Kidney tubule cell (primary cell): ENCODE measurements at places on chromosomes 16 and 17.

DNA sequence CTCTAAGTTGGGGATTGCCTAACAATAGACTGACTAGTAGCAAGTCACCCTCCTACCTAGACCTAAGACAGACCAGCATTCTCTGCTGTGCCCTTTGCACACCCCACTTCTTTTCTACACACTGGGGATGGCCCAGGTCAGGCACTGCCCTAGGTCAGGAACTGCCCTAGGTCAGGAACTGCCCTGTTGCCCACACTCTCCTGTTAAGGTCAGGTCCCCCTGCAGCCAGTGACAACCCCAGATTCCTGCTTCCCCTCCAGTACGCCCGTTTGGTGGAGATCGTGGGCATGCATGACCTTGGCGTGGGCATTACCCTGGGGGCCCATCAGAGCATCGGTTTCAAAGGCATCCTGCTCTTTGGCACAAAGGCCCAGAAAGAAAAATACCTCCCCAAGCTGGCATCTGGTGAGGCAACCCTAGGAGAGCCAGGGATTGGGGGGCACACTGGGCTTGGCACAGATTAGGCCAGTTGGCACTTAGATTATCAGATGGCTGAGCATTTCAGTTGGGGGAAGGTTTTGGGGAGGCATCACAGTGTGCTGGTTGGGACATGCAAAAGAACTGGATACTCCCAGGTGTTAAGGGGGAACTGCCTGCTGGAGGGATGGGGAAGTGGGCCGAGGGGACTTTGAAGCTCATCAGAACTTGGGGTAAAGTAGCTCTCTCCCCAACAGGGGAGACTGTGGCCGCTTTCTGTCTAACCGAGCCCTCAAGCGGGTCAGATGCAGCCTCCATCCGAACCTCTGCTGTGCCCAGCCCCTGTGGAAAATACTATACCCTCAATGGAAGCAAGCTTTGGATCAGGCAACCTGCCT lies 1.7 kb downstream of the ACADVL start:
- no peak for DNase-seq

- DNase-seq, result no peak
Observed at GRCh38 chr16:67112591-67113399, 3.1 kb downstream of the PHAF1 start.

GRCh38 chr17:74639704-74640151 lies 16.2 kb upstream of the CD300E start:
- no peak for DNase-seq

DNA sequence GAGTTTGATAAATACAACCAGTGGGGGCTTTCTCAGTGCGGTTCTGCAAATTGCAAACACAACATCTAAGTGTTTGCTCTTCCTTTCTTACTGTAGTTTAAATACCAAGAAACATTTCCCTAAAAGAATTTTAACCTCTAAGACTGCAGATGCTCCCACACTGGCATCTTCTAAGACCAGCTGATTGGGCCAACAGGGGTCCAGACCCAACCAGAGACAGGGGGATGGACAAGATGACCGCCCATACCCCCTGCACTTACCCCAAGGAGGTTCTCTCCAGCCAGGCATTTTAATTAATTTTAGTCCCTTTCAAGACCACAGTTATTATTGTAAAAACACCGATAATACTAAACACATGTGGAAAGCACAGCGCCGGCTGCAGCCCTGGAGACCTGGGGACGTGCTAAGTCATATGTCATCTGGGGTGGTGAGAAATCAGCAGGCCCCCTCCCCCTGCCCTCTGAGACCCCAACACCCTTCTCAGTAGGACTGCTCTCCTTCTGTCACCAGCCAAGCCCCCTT lies 242.3 kb downstream of the SOX9 start:
- DNase-seq, result no peak

DNA sequence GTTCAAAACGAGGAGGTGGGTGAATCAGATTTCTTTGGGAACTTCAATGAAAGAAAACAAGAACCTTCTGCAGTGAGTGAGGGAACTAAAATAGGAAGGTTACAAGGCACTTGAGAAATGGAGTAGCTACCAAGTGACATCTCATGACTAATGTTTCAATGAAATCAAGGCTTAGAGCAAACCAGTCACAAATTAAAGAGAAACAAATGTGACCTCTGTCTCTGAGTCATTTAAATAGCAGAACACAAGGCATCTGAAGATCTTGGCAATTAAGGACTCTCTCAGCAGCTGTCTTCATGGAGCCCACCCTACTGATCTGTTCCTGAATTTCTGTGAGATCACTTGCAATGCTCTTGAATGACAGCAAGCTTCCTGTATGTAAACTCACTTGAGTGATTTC lies 109.5 kb downstream of the CDH11 start:
- no peak for DNase-seq

DNA sequence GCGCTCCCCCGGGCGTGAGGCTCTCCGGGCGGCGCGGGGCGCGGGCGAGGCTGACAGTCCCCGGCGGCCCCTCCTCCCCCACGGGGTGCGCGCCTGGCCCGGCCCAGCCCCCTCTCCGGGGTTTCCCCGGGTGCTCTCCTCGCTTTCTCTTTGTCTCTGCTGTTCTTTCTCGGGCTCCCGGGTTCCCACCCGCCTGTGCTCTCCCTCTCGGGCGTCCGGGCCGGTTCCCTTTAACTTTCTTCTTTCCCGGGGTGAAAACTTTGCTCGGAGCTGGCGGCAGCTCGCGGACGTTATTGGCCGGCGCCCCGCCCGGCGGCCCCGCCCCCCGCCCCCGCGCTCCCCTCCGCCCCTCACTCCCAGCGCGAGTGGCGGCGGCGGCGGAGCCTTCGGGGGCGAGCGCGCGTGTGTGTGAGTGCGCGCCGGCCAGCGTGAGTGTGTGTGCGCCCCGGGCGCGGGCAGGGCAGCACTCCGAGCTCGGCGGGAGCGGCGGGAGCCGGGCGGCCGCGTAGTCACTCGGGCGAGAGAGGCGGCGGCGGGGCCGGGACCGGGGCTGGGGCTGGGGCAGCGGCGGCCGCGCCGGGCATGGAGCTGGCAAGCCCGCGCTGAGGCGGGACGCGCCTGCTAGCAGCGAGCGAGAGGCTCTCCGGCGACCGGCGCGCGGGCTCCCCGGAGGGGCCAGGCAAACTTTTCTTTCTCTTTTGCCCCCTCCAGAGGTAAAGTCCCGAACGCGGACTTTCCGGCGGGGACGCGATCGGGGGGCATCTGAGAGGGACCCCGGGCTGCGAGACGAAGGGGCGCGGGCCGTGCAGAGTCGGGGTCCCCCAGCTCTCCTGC lies at the start of gene NTN1:
Gene NTN1, plus strand, starts transcription at position 353 of the 834 bp plus-strand sequence. CDS start 864 bp downstream, outside the sequence.
- peak; percentile 47 for DNase-seq

DNA sequence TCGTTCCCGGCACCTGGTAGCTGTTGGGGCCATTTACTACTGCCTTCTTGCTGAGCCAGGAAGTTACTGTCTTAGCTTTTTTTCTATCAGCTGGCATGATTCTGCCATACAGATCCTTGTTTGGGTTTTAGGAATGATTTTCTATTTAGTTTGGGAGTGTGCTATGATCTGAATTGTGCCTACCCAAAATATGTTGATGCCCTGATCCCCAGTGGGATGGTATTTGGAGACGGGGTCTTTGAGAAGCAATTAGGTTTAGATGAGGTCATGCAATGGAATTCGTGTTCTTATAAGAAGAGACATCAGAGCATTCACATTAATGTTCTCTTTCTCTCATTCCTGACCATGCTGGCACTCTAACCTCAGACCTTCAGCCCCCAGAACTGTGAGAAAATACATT lies 59.4 kb upstream of the HS3ST2 start:
- DNase-seq, result no peak

DNA sequence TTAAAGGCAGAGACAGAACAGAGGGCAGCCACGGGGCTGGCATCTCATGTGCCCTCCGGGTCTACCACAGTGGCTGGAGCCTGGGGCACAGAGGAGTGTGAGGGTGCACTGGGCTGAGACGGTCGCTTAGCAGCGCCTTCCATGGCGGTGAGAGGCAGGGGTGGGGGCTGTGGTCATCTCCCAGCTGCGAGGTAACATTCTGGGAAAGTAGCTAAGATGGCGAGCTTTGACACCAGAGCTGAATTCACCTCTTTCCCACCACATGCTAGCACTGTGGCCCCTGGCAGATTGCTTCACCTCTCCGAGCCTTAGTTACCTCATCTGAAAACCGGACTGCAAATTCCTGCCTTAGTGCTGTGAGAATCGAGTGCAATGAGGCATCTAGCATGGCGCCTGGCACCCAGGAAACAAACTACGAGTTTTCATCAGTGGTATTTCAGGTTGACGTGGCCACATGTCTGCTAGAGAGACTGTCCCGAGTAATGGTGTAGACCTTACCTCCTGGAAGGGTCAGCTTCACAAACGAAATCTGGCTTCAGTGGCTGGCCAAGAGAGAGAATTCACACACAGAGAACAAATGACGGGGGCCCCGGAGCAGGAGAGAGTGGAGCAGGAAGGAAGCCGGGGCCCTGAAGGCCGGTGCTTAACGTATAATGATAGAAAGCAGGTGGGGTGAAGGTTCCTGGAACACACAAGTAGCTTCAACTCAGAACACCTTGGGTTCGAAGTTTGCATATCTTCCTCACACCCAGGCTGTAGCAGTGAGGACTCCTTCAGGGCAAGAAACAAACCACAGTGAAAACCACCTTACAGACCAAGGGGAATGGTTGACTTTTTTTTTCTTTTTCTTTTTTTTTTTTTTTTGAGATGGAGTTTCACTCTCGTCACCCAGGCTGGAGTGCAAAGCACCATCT lies 63.9 kb upstream of the RPH3AL start:
- peak; percentile 65 for DNase-seq

- DNase-seq, result no peak
Observed at GRCh38 chr17:44216173-44216572, 3.3 kb downstream of the UBTF start.

DNA sequence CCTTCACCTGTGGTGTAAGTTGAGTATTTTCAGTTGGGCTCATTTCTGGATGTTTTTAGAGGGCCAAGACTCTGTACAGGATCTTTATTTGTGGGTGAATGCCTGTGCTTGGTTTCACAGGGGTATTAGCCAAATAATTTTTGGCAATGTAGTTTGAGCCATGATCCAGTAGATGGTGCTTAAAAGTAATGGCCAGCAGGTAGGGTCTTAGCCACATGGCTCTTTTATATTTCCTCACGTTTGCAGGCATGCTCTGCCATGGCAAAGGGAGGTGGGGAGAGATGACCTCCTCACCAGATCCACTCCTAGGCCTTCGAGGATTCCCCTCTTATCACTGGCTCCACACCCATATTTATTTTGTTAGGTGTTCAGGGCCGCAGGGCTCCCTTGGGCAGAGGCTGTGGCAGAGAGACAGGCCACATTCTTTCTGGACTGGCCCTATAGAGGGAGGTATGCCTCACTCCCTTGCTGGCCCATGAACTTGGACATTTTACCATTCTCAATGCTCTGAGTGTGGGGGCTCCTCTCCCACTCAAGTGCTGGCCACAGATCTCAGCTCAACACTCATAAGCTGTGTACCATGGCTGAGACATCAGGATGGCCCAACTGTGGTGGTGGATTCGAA lies 417.1 kb downstream of the XYLT1 start:
- no peak for DNase-seq

GRCh38 chr17:9522074-9522473 lies 53.5 kb downstream of the STX8 start:
- DNase-seq, result peak; percentile 60

DNA sequence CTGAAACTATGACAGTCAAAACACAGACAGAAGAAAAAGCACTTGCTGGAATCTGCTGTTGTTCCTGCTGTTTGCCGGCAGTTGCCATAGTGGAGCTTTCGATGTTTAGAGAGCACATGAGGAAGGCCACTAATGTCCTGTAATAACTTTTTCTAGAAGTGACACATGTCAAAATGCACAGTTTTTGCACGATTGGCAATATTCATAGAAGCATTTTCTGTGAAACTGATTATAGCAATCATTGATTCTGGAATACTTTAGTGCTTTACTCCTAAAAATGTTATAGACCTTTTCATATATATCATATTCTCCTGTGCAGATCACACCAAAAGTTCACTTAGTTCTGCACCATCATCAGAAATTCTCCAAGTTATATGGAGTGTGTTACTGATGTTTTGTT lies 407.0 kb upstream of the SOX9 start:
- DNase-seq, result no peak

- DNase-seq, result peak; percentile 28
Observed at GRCh38 chr17:16199093-16199492, 16.2 kb downstream of the NCOR1 start.

DNA sequence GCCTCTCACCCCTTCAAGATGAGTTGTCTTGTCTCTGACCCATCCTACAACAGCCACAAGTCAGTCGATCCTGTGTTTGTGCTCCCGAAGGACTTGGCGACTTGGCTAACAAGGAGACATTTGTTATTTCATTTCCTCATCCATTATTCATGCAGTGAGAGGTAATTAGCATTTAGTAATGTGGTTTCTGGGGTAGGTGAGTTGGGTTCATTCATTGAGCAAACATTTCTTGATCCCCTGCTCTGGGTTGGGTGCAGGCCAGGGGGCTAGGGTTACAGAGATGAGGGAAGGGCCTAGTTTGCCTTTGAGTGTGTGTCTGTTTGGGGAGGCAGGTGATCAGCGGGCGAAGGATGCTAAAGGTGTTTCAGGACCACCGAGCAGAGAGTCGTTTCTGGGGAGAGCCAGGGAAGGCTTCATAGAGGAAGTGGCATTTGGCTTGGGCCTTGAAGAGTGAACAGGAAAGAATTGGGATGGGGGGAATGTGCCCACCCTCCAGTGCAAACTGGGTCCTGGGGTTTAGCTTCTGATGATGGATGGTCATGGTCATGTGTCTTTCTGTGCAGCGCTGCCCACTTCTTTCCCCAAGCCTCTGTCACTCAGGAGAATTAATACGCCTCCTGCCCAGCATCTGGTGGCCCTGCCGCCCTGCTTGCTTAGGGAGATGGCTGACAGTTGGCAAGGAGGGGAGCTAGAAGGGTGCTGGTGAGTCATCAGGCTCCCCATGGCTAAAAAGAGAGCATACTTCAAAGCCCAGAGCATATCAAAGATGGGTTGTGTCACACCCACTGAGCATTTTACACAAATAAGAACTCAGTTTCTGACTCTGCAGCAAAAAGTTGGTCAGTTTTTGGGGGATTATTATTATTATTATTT lies 38.5 kb downstream of the MSI2 start:
- peak; percentile 60 for DNase-seq

- DNase-seq, result no peak
Observed at GRCh38 chr16:61544165-61544564, 492.1 kb downstream of the CDH8 start.

DNA sequence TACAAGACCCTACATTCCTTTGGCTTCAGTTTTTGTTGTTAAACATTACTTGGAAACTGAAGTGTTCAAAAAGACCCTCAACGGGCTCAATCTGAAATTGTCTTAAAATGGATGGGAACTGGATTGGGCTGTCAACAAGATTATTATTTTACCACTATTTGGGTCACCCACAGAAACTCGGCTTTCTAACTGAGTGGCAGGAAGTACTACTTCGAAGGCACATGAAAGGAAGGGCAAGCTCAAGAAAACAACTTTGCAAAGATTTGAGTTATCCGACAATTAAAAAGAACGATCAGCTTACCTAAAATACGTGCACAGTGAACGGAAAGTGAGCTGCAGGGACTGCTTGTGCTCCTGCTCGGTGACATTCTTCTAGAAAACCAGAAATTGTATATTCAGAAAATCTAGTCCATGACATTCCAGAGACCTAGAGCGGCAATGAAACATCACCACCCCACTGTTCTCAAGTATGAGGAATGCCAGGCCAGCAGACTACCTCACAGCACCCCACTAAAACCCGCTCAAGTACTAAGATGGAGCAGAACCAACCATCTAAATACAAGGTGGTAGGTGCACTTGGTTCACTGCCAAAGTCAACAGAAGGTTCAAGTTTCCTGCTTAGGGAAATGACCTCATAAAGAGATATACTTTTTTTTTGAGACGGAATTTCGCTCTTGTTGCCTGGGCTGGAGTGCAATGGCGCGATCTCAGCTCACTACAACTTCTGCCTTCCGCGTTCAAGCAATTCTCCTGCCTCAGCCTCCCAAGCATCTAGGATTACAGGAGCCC lies 60.5 kb downstream of the ZZEF1 start:
- no peak for DNase-seq

- DNase-seq, result peak; percentile 49
Observed at GRCh38 chr17:77127735-77128361, 12.9 kb upstream of the SEC14L1 start.
